Fibroblast of skin of right quadriceps (primary cell): ENCODE measurements at places on chromosomes 4 and X.
A peak's percentile ranks its signal among the peaks of the same experiment; 100 is the strongest.

DNA sequence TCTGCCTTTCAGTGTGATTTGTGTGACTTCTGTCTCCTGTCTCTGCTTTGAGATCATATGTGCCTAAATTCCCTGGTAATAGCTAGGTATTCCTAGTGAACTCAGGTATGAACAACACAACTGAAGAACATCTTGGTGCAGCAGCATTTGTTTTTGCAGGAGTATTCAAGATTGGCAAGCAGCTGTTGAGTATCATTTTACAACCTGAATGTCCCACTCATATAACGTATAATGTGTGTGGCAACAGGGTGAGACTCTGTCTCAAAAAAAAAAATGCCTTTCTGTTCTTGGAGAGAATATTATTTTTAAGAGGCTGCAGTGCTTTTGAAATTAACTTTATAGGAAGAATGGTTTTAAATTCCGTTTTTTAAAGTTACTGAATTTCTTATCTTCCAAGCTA lies 7.7 kb downstream of the LSM6 start:
- no peak for DNase-seq

- no peak for DNase-seq
These were observed 32.0 kb upstream of the CLDN24 start for GRCh38 chr4:183354219-183354618.

GRCh38 chr4:71229477-71230270 lies 109.1 kb upstream of the SLC4A4 start:
- peak; percentile 71 for DNase-seq

GRCh38 chr4:4735136-4735750 lies 124.2 kb upstream of the MSX1 start:
- DNase-seq: no peak

DNA sequence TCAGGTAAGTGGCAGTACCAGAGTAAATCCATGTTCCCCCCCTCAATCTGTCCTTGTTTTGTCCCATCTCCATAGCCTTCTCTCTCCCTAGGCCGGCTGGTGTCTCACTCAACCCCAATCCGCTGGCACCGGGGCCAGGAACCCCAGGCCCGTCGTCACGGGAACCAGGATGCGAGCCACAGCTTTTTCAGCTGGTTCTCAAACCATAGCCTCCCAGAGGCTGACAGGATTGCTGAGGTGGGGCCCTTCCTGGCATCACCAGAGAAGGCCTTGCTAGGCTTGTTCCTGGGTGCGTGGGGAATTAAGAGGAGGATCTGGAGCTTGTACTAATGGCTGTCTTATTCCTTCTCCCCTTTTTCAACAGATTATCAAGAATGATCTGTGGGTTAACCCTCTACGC lies 2.7 kb downstream of the TSPYL2 start:
- DNase-seq: no peak

DNA sequence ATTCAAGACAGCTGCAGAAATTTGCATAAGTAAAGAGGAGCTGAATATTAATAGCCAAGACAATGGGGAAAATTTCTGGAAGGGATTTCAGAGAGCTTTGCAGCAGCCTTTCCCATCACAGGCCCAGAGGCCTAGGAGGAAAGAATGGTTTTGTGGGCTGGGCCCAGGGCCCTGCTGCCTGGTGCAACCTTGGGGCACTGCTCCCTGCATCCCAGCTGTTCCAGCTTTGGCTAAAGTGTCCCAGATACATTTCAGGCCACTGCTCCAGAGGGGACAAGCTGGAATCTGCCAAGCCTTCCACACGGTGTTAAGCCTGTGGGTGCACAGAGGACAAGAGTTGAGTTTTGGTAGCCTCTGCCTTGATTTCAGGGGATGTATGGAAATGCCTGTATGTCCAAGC lies 185.6 kb upstream of the SFRP2 start:
- no peak for DNase-seq

DNA sequence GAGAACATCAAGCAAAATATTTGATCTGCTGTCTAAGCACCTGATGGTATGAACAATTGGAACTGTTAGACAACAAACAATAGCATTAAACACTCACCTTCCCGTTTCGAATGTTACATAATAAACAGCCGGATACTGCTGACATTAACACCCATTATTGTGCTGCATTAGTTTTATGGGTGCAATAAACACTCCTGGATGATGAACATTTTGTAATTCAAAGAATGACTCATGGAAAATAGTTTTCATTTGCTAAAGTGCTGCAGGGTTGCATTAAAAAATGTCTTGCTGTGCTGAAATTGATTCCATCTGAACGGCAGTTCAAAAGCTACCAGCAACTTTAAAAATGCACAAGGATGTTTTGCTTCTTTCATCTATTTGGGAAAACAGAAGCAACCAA lies 100.8 kb upstream of the SORBS2 start:
- peak; percentile 69 for DNase-seq
